NCI-H1105 (cell line): ENCODE measurements at places on chromosomes 11 and 22.

- no peak for DNase-seq
These were observed 121.1 kb downstream of the PAX6 start for GRCh38 chr11:31690041-31690440.

DNA sequence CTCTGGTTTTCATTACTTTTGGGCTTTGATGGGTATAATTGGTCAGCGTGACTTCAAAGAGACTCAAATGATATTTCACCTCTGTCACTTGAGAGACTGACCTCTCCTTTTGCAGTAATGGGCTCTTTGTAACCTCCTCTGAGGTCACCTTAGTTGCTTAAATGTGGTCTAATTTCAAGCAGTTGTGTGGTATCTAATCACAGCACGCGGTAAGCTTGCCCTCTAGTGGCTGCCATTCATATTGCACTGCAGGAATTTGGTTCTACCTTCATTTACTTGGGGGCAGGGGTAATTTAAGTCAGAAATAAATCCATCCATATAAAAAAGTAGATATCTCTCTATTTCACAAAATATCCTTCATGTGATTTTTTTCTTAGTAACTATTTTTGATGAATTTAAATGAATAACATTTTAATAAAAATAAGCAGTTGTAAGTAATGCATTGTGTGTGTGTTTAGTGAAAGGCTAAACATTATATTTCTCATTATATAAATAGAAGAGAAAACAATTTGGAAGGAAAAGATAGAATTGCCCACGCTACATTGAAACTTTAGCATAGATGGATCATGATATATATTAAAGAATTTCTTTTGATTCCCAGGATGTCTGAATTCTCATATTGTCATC is 55.0 kb upstream of the ANO3 start:
- DNase-seq: peak; percentile 22

- DNase-seq: no peak
These were observed 1.4 kb upstream of the CSF2RB start for GRCh38 chr22:36911887-36912661.

DNA sequence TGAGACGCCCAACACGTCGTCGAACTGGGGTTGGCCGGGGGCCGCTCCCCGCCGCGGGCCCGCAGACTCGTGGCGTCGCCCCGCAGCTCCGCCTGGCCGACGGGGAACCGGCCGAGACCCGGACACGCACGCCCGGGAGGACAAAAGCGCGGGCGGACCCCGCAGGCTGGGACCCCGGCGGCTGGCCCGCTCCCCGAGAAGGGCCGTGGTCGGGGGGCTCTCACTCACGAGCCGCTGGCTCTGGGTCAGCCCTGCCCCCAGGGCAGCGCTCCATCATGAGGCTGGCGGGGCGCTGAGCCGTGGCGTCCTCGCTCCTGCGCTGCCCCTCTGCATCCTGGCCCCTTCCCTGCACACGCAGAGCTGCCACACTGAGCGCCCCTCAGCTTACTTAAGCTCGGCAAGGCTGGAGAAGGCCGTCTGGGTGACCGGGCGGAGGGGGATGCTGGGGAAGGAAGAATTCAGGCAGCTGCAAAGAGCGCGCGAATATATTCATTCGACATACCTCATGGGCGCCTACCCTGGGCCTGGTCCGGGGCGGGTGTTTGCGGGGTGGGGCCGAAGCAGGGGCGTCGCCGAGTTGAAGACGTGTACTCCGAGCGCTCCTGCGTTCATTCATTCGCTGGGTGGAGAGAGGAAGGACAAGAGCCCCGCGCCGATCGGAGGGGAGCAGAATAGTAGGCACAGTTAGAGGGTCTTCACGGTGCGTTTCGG is 579 bp upstream of the CYB5R2 start:
- DNase-seq: peak; percentile 28

GRCh38 chr11:130178441-130179339 is 19.1 kb downstream of the ST14 start:
- no peak for DNase-seq

DNA sequence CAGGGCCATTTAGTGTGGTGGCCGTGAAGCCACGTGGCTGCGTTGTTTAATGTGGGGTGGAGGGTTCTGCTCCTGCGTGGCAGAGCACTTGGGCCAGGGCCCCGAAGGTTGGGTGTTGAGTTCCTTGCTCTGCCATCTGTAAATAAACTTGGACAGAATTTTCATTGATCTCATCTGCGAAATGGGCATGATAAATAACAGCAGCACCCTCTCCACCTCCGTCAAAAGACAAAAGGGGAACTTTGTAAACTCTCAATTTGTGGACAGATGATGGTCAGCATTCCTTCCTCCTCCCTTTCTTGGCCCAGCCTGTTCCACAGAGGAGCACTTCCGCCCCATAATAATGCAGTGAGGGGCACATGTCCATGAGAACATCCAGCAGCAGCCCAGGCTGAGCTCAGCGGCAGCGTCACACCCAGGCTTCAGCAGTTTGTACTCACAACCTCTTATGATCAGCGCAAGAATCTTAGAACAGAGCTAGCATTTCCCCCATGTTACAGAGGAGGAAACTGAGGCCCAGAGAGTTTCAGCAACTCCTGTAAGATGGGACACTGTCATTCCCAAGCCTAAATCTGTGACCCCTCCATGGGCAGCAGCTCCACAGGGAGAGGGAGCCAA is 874.5 kb downstream of the BRD1 start:
- DNase-seq: no peak

- no peak for DNase-seq
These were observed 3.3 kb upstream of the ARHGAP20 start for GRCh38 chr11:110715541-110715940.

DNA sequence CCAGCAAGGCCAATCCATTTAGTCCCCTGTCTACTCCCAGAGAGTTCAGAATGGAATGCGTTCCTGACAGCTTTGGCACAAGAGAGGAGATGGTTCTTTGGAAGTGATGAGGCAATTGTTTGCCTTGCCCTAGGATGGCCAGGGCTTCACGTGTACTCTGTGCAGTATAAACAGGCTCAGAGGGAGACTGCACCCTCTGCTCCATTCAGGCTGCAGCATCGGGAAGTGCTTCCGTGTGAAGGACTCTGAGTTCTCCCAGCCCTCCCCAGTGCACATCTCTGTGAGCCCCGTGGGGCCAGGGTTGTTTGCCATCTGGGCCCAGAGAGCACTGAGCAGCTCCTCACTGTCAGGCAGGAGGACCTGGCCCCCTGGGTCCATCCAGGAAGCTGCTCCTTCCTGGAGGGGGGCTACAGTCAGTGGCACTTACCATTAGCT is 215.3 kb upstream of the TBCEL start:
- no peak for DNase-seq

DNA sequence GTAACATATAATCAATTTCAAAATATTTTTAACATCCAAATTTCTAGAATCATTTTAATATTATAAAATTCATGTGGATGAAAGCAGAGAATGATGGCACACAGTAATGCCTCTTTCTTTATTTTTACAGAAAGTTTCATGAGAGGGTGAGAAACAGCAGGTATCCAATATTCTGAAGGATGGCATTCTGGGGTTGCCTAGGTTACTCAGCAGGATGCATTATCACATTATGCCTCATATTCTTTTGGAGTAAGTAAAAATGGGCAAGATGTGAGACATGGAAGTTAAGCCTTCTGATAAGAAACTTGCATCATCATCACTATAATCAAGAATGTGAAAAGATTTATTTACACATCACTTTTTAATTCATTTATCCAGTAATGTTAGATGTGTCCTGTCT is 148.7 kb upstream of the PGR start:
- DNase-seq: no peak

- DNase-seq: no peak
These were observed 265.9 kb upstream of the MPPED2 start for GRCh38 chr11:30852091-30852490.

- no peak for DNase-seq
These were observed 29.9 kb downstream of the CTNND1 start for GRCh38 chr11:57791321-57792059.

GRCh38 chr11:83540112-83540675 is 254.0 kb upstream of the CCDC90B start:
- DNase-seq: no peak

GRCh38 chr11:114426280-114426679 is 13.0 kb upstream of the REXO2 start:
- DNase-seq: no peak

- DNase-seq: no peak
These were observed 93.8 kb downstream of the MIAT start for GRCh38 chr22:26751217-26751616.

GRCh38 chr11:108997826-108998225 is 333.0 kb downstream of the DDX10 start:
- DNase-seq: no peak

GRCh38 chr11:13965337-13965736 is 2.8 kb downstream of the SPON1 start:
- DNase-seq: no peak
